ENCODE measurements at places on chromosomes 11 and 22. TPM values are rescaled to one million over a fixed set of nuclear protein-coding genes. Genes with fewer than 3 reads are reported as not detected.

TEX12 gene
- 0.37 TPM for total RNA-seq

- H3K27me3 ChIP-seq = no peaks in the 10 kb centered on the region
- peak; percentile 72 for DNase-seq
- H3K36me3 ChIP-seq = peaks cover 34% of the 10 kb centered on the region
- H3K4me1 ChIP-seq = peaks cover 71% of the 10 kb centered on the region
- peak overlapping the region; percentile 98 for H3K27ac ChIP-seq
Observed at GRCh38 chr11:118908901-118909618, 16.7 kb downstream of the BCL9L start.

WBP2NL gene
- 2.0 TPM for total RNA-seq

DNA sequence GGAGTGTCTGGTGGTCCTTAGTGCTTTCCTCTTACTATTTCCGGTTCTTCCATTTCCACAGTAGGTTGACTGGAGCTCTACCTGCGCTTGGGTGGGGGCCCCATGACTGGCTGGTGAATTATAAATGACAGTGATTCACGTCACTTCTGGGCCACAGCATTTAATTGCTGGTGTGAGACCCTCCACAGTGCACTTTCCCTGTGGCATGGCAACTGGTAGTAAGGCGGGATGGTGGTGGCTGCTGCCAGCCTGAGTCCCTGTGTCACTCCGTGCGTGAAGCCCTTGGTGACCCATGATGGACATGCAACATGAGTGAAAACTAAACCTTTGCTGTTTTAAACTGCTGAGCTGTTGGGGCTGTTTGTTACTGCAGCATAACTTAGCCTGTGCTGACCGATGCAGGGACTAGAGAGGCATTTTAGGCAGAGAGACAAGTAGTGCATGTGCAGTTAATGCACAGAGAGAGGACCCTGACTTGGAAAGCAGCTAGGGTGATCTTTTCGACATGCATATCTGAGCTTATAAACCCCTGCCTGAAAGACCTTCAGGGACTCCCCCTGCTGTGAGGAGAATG is 3.1 kb downstream of the PRDM11 start:
- no peaks in the 10 kb centered on the region for H3K36me3 ChIP-seq
- no peak overlapping the region for H3K4me3 ChIP-seq
- peaks cover 18% of the 10 kb centered on the region for H3K4me1 ChIP-seq
- no peaks in the 10 kb centered on the region for H3K27me3 ChIP-seq

DNA sequence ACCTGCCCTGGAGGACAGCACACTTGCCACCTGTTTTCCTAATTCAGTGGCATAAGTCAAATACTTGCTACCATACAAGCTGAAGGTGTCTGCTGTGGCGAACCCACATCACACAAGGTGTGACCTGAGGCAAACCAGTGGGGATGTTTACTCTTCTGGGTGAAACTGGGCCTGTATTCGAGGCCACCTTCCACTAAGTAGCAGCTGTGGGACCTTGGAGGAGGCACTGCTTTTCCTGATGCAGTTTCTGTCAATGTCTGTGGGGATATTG is 927.4 kb downstream of the BRD1 start:
- no peaks in the 10 kb centered on the region for H3K36me3 ChIP-seq
- no peaks in the 10 kb centered on the region for H3K27me3 ChIP-seq

DNA sequence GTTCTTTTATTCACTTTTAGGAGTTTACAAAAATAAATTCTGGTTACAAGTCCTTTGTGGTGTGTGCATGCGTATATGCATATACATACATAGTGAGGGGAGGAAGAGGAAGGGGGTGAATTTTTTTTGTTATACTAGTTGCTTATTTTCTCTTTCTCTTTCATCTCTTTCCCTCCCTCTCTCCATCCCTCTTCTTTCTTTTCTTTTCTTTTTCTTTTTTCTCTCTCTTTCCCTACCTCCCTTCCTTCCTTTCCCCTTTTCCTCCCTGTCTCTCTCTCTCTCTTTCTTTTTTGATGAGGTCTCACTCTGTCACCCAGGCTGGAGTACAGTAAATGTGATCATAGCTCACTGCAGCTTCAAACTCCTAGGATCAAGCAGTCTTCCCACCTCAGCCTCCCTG is 14.1 kb downstream of the PPP6R2 start:
- no peak overlapping the region for H3K27ac ChIP-seq
- H3K36me3 ChIP-seq = peaks cover 33% of the 10 kb centered on the region
- no peak overlapping the region for H3K4me3 ChIP-seq
- no peaks in the 10 kb centered on the region for H3K27me3 ChIP-seq
- no peaks in the 10 kb centered on the region for H3K4me1 ChIP-seq

OR10A2 gene
- not detected for total RNA-seq

DNA sequence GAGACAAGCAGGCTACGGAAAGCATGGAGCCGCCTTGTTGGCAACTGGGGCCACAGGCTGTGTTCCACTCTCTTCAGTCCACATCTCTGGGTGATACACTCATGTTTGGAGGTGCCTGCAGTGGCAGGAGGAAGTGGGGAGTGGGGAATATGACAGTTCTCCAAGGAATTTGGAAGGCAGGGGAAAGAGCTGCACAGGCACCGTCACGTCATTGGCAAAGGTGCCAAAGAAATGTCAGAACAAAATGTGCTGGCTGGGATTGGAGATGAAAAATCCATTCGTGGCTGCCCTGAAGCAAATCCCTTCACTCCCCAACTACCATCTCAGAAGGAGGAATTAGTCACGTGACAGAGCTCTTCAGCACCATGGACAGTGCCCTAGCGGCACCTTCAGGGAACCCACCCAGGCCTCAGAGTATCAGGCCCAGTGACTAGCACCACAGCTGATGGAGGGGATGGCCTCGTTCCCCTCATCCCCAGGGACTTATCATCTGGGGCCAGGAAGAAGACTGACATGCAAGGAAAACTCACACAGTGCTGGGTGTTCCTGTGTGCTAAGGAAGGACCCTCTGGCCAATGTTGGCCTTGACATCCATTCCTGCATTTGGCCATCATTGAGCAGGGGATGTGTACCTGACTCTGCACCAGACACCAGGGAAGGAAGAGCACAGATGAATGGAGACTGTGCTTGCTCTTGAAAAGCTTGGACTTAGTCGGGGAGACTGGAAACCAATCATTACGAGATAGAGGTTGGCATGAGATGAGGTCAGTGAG is 48.5 kb upstream of the PRDM11 start:
- no peaks in the 10 kb centered on the region for H3K27me3 ChIP-seq
- no peak overlapping the region for H3K4me3 ChIP-seq
- H3K27ac ChIP-seq = no peak overlapping the region
- peaks cover 18% of the 10 kb centered on the region for H3K4me1 ChIP-seq
- no peak for DNase-seq

DNA sequence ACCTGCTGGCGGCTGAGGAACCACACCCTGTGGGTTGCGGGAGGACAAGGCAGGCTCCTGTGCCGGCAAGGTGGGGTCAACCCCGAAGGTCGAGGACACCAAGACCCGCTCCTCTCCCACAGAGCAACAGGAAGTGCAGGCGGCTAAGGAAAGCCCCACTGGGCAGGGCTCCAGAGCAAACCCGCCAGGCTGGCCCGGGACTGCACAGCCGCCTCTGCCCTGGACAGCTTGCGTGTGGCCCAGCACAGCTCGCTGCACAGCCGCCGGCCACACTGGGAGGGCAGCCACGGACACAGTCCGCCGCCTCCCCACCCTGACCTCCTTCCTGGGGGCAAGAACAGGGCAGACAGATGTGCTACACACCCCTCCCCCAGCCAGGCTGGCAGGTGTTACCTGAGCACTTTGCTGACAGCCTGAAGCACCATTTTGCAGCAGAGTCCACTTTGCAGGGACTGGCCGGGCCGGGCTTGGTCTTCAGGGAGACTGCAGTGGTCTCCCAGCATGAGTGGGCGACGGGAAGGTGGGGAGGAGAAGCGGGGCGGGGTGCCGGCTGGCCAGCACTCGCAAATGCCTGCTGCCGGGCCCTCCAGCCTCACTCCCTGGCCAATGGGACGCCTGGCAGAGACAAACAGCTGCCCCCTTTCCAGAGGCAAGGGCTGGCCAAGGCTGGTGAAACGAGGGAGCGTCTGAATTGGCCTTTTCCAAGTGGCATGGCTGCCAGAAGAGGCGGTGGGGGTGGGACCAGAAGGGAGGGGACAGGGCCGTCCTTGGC is at the start of gene MOB2:
TSS of gene MOB2 (minus strand) at position 726 of the 772 bp plus-strand sequence. CDS start at position 503, 223 bp downstream.
- H3K36me3 ChIP-seq = peaks cover 5% of the 10 kb centered on the region
- peak; percentile 85 for DNase-seq
- H3K27ac ChIP-seq = peak within 1 kb of the TSS; percentile 49
- H3K4me3 ChIP-seq = peak within 1 kb of the TSS; percentile 19
- H3K4me1 ChIP-seq = peaks cover 71% of the 10 kb centered on the region

- DNase-seq = peak; percentile 86
- H3K4me3 ChIP-seq = no peak overlapping the region
- no peaks in the 10 kb centered on the region for H3K27me3 ChIP-seq
- peaks cover 9% of the 10 kb centered on the region for H3K4me1 ChIP-seq
Observed at GRCh38 chr22:19823902-19824211, 30.8 kb downstream of the GNB1L start.

DNA sequence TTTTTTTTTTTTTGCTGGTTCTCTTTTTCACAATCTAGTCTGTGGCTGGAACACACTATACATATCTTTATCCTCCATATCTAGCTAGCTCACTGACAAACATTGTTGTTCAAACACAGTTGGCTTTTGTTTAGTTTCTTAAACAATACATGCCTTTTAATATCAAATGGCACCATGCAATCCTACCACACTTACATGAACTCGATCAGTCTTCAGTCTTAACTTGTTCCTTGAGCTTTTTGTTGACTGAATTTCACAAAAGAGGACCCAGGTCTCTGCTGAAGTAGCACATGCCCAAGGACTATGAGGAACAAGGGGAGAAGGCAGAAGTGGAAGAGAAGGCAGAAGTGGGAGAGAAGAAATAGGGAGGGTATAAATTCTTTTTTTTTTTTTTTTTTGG is 25.5 kb downstream of the TMEM123 start:
- H3K27me3 ChIP-seq = no peaks in the 10 kb centered on the region
- H3K27ac ChIP-seq = peak overlapping the region; percentile 13
- DNase-seq = no peak
- no peak overlapping the region for H3K4me3 ChIP-seq
- peaks cover 15% of the 10 kb centered on the region for H3K4me1 ChIP-seq

DNA sequence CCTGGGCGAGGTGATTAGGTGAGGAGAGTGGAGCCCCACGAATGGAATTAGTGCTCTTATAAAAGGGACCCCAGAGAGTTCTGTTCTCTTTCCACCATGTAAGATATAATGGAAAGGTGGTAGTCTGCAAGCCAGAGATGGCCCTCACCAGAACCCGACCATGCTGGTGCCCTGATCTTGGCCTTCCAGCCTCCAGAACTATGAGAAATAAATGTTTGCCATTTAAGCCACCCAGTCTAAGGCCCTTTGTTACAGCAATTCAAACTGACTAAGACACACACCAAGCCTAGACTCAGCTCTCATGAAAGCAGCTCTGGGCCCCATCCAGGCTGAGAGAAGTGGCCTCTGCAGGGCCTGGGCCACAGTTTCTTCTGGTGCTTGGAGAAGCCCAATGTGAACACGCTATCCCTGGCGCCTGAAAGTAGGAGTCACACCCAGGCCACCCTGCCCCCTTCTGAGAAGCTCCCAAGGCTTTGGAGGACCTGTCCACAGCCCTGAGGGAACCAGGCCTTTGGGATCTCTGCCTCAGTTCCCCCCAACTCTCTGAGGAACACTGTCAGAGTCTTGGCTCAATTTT is 35.3 kb upstream of the LYVE1 start:
- H3K27me3 ChIP-seq = no peaks in the 10 kb centered on the region
- H3K27ac ChIP-seq = peak overlapping the region; percentile 32
- peaks cover 40% of the 10 kb centered on the region for H3K4me1 ChIP-seq
- DNase-seq = no peak
- no peak overlapping the region for H3K4me3 ChIP-seq

DNA sequence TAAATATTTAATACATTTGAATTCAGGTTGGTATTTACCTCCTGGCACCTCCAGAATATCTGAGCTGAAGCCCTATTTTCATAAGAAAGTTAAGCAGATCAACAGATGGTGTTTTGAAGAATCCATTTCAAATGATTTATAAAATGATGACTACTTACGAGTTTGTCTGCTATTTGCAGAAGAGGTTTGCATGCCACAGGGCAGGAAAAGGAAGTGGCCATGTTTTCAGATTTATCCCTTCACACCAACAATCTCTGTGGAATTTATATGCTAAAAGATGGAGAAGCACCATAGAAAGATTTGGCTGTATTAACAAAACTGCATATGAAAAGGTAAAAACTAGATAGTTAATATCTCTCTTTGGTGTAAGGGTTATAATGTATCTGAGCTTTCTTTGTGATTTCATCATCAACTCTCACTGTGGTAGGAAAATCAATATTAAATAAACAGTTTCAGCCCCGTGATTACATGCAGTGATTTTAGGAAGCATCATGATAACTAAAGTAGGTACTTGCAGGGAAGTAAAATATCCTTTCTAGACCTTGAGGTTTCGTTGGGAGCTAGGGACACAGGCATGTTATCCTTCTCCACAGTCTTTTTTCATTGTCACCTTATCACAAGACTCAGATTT is 2.6 kb downstream of the BMAL1 start:
- peaks cover 19% of the 10 kb centered on the region for H3K4me1 ChIP-seq
- no peak for DNase-seq
- no peaks in the 10 kb centered on the region for H3K27me3 ChIP-seq
- H3K36me3 ChIP-seq = no peaks in the 10 kb centered on the region

GRCh38 chr11:116791002-116791812 is 472 bp downstream of the APOA5 start:
- peak; percentile 86 for DNase-seq
- H3K27me3 ChIP-seq = no peaks in the 10 kb centered on the region
- H3K4me1 ChIP-seq = peaks cover 35% of the 10 kb centered on the region
- no peaks in the 10 kb centered on the region for H3K36me3 ChIP-seq
- no peak overlapping the region for H3K4me3 ChIP-seq

CCDC188 gene
- 1.8 TPM for total RNA-seq

- peaks cover 16% of the 10 kb centered on the region for H3K36me3 ChIP-seq
- no peak overlapping the region for H3K4me3 ChIP-seq
- H3K27me3 ChIP-seq = no peaks in the 10 kb centered on the region
- H3K27ac ChIP-seq = no peak overlapping the region
- no peaks in the 10 kb centered on the region for H3K4me1 ChIP-seq
Observed at GRCh38 chr22:19412478-19412877, 19.1 kb downstream of the HIRA start.

MPST gene
- total RNA-seq = 170 TPM

DNA sequence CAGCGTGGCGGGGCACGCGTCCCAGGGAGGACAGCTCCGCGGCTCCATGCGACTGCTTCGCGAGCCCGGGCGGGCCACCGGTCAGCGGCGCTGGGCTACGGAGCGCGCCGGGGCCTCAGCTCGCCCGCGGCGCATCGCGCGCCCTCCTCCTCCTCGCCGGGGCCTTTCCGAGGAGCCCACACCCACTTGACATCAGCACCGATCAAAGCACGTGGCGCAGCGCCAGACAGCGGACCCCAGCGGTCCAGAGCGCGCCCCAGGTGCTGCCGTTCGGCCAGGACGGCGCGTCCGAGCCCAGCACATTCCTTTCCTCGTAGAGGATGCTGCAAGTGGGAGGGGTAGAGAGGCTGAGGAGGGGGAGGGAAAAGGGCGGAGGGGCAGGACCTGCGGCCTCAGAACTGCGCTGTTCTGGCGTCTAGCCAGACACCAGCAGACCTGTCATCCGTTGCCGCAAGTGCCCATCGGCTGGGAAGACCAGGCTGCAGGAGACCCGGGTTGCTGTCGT is 88.6 kb downstream of the PLEKHA7 start:
- no peaks in the 10 kb centered on the region for H3K27me3 ChIP-seq
- peak overlapping the region; percentile 45 for H3K27ac ChIP-seq
- H3K4me3 ChIP-seq = peak overlapping the region; percentile 42
- H3K36me3 ChIP-seq = no peaks in the 10 kb centered on the region

GRCh38 chr22:29765905-29766631 is 739 bp downstream of the ZMAT5 start:
- H3K27me3 ChIP-seq = no peaks in the 10 kb centered on the region
- peak overlapping the region; percentile 93 for H3K27ac ChIP-seq
- H3K4me3 ChIP-seq = peak overlapping the region; percentile 78
- H3K4me1 ChIP-seq = peaks cover 27% of the 10 kb centered on the region
- peaks cover 16% of the 10 kb centered on the region for H3K36me3 ChIP-seq

GRCh38 chr11:114566276-114566675 is 6.6 kb upstream of the NXPE1 start:
- H3K27ac ChIP-seq = no peak overlapping the region
- H3K4me1 ChIP-seq = no peaks in the 10 kb centered on the region
- no peak overlapping the region for H3K4me3 ChIP-seq
- no peaks in the 10 kb centered on the region for H3K36me3 ChIP-seq
- no peaks in the 10 kb centered on the region for H3K27me3 ChIP-seq
